ENCODE measurements at places on chromosomes 12 and 14. TPM values are rescaled to one million over a fixed set of nuclear protein-coding genes. Genes with fewer than 3 reads are reported as not detected.

PCED1B gene
- 1.3 TPM for total RNA-seq

- no peak for DNase-seq
Measured at GRCh38 chr14:83864106-83864505, 1665.8 kb upstream of the FLRT2 start.

A2ML1 gene
- total RNA-seq: 1.2 TPM

- DNase-seq: peak; percentile 95
Measured at GRCh38 chr12:124680863-124681778, 113.7 kb upstream of the NCOR2 start.

DNA sequence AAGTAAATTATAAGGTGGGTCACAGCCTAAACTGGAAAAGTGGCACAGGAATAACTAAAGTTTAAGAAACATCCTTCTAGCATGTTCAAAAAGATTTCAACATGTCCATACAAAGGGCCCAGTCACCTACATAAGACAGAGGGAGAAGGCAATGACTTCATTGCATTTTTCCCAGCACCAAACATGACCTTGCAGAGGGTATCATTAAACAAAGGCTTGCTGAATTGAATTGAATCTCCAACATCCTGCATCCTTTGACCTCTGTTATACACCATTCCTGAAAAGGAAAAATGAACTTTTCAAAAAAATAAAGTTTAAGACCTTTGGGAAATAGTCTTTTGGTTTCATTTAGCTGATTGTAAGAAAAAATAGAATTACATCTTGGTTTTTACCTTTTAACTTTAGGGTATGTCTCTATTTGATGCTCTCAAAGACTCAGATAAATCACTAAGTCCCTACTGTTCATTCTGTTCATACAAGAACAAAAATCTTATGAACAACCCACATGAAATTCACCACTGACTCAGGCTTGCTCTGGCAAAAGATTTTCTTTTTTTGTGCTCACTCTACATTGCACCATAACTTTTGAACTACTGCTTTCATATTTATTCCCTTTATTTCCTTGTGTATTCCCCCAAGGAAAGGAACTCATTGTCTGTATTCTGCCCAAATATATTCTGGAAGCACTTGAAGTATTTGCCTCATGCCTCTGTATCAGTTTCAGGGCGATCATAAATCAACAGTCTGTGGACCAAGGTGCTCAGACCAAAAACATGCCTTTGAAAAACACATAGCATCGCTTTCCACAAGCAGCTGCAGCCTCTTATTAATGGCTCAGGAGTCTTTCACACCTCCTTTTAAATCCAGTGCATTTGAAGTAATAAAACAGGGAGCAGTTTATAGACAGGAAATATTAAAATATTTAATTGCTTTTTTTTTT lies 121.7 kb downstream of the DUSP6 start:
- no peak for DNase-seq

MGST1 gene
- 65.9 TPM for total RNA-seq
